Stimulated activated CD8-positive, alpha-beta memory T cell treated with anti-CD3 and anti-CD28 coated beads, Interleukin-4, amount 100 ng/mL, for 24 hours (primary cell): ENCODE measurements at places on chromosomes 2 and 18.

- peak; percentile 64 for DNase-seq
Observed at GRCh38 chr2:233100192-233100998, 40.3 kb downstream of the INPP5D start.

DNA sequence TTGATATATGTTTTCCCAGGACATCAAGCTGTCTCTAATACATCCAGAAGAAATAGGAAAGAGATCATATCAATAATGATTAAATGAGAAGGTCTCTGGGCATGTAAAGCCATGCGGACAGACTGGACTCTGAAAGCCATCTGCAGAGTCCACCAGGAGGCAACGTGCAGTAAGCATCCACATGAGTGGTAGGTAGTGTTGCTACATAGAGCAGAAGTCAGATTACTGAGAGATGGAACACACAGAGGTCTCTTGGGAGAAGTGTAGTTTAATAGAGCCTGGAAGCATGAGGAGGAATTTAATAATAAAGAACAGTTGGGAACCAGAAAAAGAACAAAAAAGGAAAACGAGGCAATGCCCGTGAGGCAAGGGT is 758.1 kb upstream of the DDX18 start:
- DNase-seq: no peak

DNA sequence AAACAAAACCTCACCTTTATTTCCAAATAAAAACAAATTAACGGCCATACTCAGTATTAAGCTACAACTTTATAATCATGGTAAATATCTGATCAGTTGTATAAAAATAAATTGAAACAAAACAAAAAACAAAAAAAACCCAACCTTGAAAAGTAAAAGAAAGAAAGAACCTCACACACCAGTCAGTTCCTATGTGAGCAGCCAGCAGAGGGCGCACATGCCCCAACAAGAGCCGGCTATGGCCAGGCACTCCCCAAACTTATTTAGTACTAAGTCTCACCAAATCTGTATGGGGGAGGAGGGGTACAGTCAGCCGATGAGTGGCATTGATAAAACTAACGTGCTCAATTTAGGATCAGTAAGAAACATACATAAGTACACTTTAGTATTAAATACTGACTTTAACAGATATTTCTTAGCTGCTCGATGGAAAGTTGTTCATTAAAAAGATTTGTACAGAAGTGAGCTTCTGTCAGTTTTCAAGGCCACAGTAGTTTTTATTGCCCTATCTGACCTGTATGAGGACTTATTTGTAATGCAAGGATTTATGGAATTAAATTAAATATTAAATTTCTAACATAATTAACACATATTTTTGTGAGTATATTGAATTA is 172.6 kb downstream of the TCF4 start:
- DNase-seq: peak; percentile 55

GRCh38 chr2:98091738-98092137 is 4.8 kb downstream of the VWA3B start:
- DNase-seq: no peak

DNA sequence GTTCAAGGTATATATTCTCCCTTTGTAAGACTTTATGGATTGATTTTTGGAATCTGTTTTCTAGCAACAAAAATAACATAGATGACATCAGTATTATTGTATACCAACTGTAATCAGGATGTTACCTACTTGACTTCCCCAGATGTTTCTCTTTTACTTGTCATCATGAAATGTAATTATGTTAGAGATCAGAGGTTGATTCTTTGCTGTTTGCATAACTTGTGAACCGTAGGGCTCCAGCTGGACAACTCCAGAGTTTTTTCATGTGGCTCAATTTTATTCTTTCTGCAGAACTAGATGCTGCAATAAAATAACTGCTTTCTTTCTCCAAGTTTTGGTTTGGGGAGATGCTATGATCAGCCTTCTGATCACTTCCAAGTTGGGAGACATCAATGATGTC is 58.1 kb downstream of the SPOPL start:
- DNase-seq: no peak

DNA sequence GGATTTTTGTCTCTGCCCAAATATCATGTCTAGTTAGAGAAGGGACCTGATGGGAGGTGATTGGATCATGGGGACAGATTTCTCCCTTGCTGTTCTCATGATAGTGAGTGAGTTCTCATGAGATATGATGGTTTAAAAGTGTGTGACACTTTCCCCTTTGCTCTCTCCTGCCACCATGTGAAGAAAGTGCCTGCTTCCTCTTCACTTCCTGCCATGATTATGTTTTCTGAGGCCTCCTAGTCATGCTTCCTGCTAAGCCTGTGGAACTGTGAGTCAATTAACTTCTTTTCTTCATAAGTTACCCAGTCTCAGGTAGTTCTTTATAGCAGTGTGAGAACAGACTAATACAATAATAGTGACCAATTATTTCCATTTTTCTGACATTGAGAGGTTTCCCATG is 167.3 kb upstream of the CYRIA start:
- DNase-seq: no peak

GRCh38 chr18:21341141-21341540 is 99.1 kb downstream of the GREB1L start:
- DNase-seq: no peak

GRCh38 chr2:231088754-231089153 is 32.1 kb downstream of the PSMD1 start:
- no peak for DNase-seq

- DNase-seq: no peak
Observed at GRCh38 chr2:4077017-4077416, 373.6 kb downstream of the DCDC2C start.

GRCh38 chr2:11729362-11730212 is 16.8 kb upstream of the LPIN1 start:
- no peak for DNase-seq

GRCh38 chr2:233480490-233481202 is 85.9 kb downstream of the USP40 start:
- no peak for DNase-seq

DNA sequence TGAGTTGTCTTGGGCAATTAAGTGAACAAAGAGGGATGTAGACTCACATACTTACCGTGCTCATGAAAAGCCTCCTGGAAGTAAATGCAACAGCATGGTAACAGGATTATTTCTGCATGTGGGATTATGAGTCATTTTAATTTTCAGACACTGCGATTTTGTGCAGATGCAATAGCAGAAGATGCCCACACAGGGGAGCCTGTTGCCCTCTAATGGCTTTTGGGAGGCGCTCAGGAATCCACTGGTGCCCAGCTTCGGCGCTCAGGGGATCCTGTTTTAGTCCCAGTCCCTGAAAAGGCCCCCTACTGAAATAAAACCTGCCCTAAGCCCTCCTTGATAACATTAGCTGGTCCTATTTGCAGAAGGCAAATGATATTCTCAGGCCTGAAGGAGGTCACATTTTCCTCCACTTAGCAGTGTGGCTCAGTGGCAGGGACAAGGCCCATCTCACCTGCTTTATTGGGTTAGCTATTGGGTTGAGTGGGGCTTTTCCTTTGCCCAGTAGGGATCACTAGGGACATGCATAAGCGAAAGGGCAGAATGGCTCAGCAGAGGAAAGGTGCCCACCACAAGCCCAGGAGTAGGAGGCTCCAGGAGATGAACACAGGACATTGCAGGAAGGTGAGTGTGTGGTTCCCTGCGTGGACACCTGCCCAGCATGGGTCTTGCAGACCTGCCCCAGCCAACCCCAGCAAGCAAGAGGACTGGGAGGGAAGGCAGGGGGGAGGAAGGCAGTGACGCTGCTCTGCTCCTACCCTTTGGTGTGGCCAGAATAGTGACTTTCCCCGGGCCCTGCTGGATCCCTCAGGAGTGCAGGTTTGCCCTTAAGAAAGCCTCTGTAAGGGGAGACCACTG is 26.5 kb upstream of the KCNS3 start:
- DNase-seq: no peak

DNA sequence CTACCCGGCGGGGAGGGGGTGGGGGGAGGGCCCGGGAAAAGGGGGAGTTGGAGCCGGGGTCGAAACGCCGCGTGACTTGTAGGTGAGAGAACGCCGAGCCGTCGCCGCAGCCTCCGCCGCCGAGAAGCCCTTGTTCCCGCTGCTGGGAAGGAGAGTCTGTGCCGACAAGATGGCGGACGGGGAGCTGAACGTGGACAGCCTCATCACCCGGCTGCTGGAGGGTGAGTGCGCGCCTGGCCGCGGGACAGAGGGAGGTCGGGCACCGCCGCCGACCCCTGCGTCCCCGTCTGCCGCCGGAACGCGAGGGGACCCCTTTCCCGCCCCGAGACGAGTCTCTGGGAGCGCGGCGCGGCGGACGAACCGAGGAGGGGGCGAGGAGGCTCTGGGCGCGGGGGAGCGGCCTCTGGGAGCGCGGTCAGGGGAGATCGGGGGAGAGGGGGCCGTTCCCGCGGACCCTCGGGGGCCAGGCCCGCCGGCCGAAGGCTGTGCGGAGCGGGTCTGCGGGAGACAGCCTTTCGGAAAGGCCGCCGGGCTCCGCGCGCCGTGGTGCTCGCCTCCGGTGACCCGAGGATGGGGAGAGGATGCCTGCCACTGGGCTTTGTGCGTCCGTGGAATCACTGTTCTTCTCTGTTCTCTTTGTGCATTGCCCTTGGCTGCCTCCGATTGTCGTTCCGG is 463 bp downstream of the PPP1CB start:
- peak; percentile 3 for DNase-seq

DNA sequence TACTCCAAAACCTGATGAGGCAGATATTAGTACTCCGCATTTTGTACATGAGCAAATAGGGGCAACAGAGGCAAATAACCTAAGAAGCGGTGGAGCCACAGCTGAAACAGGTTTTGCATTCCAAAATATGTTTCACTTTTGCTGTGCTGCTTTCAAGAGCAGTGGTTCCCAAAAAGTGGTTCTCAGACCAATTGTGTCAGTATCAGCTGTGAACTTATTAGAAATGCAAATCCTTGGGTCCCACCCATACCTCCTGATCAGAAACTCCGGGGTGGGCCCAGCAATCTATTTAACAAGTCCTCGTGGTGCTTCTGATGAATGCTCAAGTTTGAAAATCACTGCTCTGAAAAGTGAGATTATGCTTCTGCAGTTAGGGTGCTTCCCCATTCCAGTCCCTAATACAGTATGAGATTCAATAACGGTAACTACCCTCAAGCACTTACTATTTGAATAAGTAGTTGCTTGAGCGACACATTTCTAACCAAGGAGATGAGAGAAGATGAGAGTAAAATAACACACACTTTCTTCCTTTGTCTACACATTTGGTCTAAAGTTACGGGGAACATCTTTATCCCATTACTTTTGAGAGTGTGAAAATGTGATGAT is 17.8 kb upstream of the TCF4 start:
- no peak for DNase-seq

DNA sequence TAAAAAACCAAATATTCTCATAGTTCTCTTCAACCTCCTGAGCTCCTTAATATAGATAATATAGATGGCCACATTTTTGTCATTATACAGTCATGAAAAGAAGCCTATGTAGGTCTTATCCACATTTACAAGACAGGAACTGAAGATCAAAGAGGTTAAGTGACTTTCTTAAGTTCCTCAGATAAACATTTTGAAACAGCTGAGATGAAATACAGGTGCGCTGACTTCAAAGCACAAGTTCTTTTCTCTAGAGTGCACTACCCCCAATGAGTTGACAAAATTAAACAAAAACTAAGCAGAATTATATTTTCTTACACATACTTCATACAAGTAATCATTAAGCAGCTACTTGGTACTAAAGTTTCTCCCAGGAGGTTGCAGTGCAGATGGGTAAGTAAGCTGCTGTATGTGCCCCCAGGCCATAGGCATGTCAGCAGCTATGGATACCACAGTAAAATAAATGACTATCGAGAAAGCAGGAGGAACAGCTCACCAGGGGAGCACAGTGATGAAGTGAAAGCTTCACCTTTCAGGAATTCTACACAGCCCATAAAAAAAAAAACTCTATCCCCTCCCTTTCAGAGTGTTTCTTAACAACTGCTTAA is 199.8 kb downstream of the DPP10 start:
- DNase-seq: no peak

DNA sequence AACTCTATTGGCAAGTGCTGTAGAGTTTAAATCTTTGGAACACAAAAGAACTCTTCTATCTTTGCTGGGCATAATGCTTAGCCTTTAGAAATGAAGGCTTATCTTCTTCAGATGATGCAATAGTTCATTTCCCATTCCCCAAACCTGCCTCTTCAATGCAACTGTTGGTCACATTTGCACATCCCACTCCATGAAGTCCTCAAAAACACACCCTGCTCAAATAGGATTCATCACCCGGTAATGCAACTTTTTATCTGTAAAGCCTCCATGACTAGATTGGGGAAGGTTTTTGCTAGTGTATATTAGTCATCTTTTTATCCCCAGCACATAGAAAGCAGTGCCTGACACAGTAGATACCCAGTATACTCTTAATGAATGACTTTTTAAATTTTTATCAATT is 376.4 kb downstream of the RBM43 start:
- no peak for DNase-seq

- no peak for DNase-seq
Observed at GRCh38 chr2:40105593-40105992, 326.5 kb upstream of the THUMPD2 start.

- no peak for DNase-seq
Observed at GRCh38 chr2:70068119-70068518, 19.2 kb upstream of the PCBP1 start.

- DNase-seq: no peak
Observed at GRCh38 chr18:62715436-62715758, at the start of gene PHLPP1. PHLPP1 (plus strand) TSS chr18:62715541; CDS start chr18:62715684, 143 bp downstream.

DNA sequence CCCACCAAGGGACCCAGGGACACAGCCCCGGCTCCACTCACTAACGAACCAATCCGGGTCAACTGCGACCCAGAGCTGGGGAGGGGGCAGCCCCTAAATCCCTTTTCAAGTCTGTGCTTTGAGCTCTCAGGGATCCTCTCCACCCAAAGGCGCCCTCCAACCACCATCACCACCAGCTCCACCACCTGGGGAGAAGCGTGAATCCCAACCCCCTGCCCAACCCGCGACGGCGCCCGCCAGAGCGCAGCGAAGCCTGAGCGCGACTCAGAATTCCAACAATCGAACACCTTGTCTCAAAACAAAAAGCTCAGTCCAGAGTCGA is 497 bp downstream of the DSC3 start:
- DNase-seq: no peak

- DNase-seq: no peak
Observed at GRCh38 chr2:208306291-208306690, 40.2 kb downstream of the PIKFYVE start.

GRCh38 chr2:173210270-173211196 is 134.9 kb downstream of the MAP3K20 start:
- peak; percentile 7 for DNase-seq

DNA sequence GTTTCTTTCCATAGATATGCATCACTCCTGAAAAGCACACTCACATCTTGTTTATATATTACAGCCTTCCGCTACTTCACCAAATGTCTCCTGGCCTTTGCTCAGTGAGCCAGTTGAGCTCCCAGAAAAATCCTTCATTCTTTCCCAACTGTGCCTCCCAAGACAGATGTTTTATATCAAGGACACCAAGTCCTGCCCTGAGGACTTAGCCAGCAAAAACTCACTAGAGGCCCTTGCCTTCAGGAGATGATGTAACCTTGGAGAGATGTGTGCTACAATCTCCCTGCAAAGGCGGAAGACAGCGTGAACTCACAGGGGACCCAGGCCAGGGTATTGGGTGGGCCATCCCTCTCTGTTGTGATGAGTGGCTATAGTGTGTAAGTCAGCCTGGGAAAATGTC is 86.1 kb upstream of the CTAGE1 start:
- DNase-seq: no peak

GRCh38 chr18:48959921-48960920 is 9.5 kb upstream of the SMAD7 start:
- no peak for DNase-seq
